ENCODE measurements at places on chromosomes 5 and 9. TPM values are rescaled to one million over a fixed set of nuclear protein-coding genes. Genes with fewer than 3 reads are reported as not detected.

DNA sequence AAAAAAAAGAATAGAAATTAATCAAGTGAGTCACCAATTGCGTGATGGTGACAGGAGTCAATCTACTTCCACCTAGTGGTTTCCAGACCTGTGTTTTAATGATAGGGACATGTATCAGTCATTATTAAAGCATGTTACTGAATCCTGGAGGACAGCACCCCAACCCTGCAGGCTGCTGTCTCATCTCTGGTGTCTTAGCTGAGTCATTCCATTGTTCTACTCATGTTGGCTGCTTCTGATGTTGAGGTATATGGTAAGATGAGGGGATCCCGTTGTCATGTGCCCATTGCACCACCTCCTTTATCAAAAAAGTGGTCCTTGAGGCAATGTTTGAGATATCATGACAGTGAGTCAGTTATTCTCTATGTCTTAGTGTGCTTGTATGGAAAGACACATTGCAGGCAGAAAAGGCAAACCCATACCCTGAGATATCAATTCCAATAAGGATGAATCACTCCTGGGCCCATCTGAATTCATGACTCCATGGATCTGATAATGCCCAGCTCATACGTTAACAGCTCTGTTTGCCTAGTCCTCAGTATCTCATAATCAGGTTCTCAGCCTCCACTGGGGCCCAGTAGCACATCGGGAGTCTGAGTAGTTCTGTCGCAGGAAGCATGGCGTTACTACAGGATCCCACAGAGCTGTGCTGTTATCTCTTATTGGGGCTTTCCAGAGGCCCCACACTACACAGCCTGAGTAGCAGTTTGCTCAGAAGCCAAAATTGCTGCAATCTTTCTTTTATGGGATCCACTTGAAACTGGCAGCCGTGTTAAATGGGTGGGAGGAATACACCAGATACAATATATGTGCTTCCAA, 31.2 kb downstream of the HMGCS1 start:
- no peak for DNase-seq
- H3K36me3 ChIP-seq, result no peaks in the 10 kb centered on the region
- no peak overlapping the region for H3K4me3 ChIP-seq
- no peaks in the 10 kb centered on the region for H3K4me1 ChIP-seq
- H3K27me3 ChIP-seq, result no peaks in the 10 kb centered on the region

- no peaks in the 10 kb centered on the region for H3K36me3 ChIP-seq
- no peak for DNase-seq
- H3K27ac ChIP-seq, result no peak overlapping the region
- H3K4me3 ChIP-seq, result no peak overlapping the region
- H3K27me3 ChIP-seq, result no peaks in the 10 kb centered on the region
These were observed 204.4 kb downstream of the SH3GL2 start for GRCh38 chr9:17783227-17783626.

- no peak overlapping the region for H3K4me3 ChIP-seq
- H3K27ac ChIP-seq, result no peak overlapping the region
- H3K36me3 ChIP-seq, result peaks cover 23% of the 10 kb centered on the region
- H3K4me1 ChIP-seq, result peaks cover 39% of the 10 kb centered on the region
- H3K27me3 ChIP-seq, result no peaks in the 10 kb centered on the region
These were observed 14.5 kb downstream of the EDIL3 start for GRCh38 chr5:84370176-84370575.

DNA sequence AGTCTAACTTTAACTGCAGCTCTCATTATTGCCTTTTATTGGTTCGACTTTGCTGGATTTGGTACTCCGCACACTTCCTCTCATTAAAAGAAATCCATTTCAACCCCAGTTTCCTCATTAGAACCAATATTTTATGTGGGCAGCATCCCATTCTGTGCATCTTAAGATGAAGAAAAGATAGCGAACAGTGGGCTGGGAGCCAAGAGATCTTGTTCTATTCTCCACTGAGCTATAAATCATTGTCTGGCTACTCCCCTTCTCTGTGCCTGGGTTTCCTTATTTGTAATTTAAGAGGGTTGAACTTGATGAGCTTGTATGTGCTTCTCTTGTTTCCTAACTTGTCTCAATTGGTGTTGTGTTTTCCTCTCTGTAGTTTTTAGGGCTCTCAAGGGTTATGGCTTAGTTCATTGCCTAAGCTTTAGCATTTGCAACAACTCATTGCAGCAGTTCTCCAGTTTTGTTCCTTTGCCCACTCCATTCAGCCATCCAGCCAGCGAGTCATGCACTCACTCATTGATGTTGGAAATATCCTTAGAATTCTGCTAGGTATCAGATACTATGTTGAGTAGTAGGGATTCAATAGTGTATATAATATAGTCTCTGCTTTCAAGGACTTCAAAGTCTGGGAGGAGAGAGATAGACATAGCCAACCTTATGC, 273.3 kb upstream of the TNC start:
- H3K36me3 ChIP-seq, result no peaks in the 10 kb centered on the region
- peaks cover 10% of the 10 kb centered on the region for H3K4me1 ChIP-seq
- H3K4me3 ChIP-seq, result no peak overlapping the region

- H3K27ac ChIP-seq, result no peak overlapping the region
- no peaks in the 10 kb centered on the region for H3K4me1 ChIP-seq
These were observed 304.8 kb upstream of the TLE4 start for GRCh38 chr9:79266986-79267385.

GRCh38 chr9:133371261-133371711, 4.6 kb downstream of the SURF4 start:
- no peaks in the 10 kb centered on the region for H3K27me3 ChIP-seq
- H3K4me3 ChIP-seq, result no peak overlapping the region
- H3K27ac ChIP-seq, result no peak overlapping the region
- DNase-seq, result no peak
- peaks cover 4% of the 10 kb centered on the region for H3K4me1 ChIP-seq

DNA sequence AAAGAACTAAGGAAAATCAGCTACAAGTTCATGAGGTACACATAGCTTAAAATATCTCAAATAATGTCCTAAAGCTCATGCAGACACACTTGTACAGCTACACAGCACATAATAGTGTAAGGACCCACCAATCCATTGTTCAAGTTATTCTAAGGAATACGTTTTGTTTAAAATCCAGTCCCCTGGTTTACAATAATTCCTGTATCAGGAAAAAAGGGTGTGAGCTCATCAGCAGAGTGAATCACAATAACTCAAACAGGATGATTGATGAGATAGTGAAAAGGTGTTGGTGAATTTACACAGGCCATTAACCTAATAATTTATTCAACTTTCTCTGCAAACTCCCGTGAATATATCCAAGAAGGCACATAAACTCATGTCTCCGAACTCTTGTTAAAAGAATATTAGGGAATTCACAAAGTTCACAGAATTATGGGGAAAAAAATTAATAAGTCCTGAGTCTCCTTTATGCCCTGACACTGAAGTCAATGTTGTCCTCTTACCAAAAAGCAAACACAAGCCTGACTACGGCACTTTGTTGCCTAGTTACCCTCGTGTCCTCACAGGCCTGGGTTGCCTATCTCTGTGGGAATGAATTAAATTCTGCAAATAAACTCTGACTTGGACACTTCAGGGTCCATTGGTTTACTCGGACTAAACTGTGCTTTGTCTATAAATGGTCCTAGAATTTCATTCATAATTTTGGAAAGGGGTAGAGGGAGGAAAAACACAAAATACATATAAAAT, 142.8 kb upstream of the PDE4D start:
- DNase-seq, result no peak
- H3K36me3 ChIP-seq, result no peaks in the 10 kb centered on the region
- H3K4me1 ChIP-seq, result no peaks in the 10 kb centered on the region
- H3K27me3 ChIP-seq, result no peaks in the 10 kb centered on the region
- no peak overlapping the region for H3K4me3 ChIP-seq

DNA sequence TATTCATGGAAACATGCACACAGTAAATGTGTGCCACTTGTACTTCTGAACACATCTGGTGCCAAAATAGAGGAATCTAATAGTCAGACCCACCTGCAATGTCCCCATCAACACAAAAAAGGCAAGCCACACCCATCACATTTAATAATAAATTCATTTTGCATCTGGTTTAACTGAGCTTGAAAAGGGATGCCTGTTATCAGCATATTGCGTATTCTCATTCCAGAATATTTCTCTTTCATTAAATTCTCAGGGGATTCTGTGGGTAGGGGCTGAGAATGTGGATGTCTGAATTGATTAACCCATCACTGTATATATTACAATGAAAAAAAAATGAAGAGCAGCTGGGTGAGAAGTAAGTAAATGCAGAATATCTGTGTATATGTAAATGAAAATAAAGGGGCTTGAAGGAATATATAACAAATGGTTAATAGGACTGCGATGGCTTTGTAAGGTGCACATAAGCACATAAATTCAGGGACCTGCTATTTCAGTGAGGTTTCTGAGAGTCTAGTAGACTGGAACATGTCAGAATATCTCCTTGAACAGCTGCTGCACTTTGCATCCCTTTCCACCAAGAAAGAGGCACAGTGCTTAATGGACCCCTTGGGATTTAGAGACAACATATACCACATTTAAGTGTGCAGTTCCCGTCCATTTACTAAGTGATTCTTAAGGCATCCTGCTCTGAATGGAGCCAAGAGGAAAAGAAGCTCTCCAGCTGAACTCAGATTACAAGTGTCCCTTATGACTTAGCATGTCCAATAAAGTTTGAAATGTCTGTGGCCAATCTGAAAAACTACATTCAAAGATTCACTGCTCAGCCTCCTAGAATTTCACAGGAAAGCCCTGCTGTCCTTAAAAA, 104.1 kb upstream of the NIPBL start:
- H3K4me1 ChIP-seq, result no peaks in the 10 kb centered on the region
- H3K27ac ChIP-seq, result no peak overlapping the region
- no peak for DNase-seq
- no peak overlapping the region for H3K4me3 ChIP-seq
- H3K27me3 ChIP-seq, result no peaks in the 10 kb centered on the region

Gene ZBED3
- total RNA-seq, result 0.09 TPM

Gene KIAA0825
- 1.8 TPM for total RNA-seq

All from SJSA1 (cell line).